Right cardiac atrium (tissue), 5 donors: ENCODE measurements at places on chromosomes 2 and 18. TPM values are rescaled to one million over a fixed set of nuclear protein-coding genes. Genes with fewer than 3 reads are reported as not detected.

Gene FSIP2
- 0.29 TPM for total RNA-seq

Gene PPP1R1C
- total RNA-seq: 12.2 TPM

Gene GULP1
- 14.4 TPM for total RNA-seq

Gene KLHL30
- 28.9 TPM for total RNA-seq

Gene POTEI
- 3.0 TPM for total RNA-seq

Gene CDH2
- total RNA-seq: 291 TPM

Gene CIDEA
- total RNA-seq: 0.26 TPM

Gene HOXD13
- not detected for total RNA-seq

Gene ERLEC1
- total RNA-seq: 41.2 TPM

Gene UGT1A3
- not detected for total RNA-seq

Gene LANCL1
- total RNA-seq: 55.5 TPM

Gene LCT
- not detected for total RNA-seq

Gene VSNL1
- total RNA-seq: 33.2 TPM

Gene SERPINB11
- not detected for total RNA-seq

Gene DUSP2
- total RNA-seq: 2.6 TPM

Gene NGEF
- total RNA-seq: 2.2 TPM

Gene PTPRM
- total RNA-seq: 55.1 TPM

Gene LONRF2
- 14.2 TPM for total RNA-seq

Gene DIS3L2
- 24.3 TPM for total RNA-seq

Gene MGAT5
- 143 TPM for total RNA-seq

Gene GGCX
- 35.8 TPM for total RNA-seq

Gene GAREM1
- 12.7 TPM for total RNA-seq

Gene ACOXL
- not detected for total RNA-seq

Gene DNER
- 38.5 TPM for total RNA-seq

Gene PSMA8
- total RNA-seq: not detected

Gene FRZB
- total RNA-seq: 7.0 TPM

Gene TRIM43
- total RNA-seq: not detected

Gene TEX44
- total RNA-seq: not detected

Gene MAL
- total RNA-seq: 4.5 TPM

Gene TRIM54
- 101 TPM for total RNA-seq
